ENCODE measurements at places on chromosomes 6 and 20.

DNA sequence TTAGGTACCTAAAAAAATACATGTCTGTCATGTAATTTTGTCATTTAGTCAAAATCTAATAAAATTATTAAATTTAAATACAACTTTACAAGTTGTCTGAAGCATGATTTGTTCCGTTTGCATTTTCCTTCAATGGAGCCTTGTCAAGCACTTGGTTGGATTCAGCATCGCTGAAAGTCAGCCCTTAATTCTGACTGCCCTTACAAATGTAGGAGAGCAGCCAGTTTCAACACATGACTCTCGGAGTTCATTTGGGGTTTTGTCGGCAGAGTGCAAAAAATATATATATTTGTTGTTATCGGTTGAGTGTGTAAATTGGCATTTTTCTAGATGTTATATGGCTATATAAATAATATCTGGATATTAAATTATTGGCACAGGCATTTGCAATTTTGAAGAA is 180.6 kb downstream of the RPS12 start:
- DNase-seq = no peak

- no peak for DNase-seq
These were observed 137.5 kb upstream of the SLC24A3 start for GRCh38 chr20:19074828-19075516.

DNA sequence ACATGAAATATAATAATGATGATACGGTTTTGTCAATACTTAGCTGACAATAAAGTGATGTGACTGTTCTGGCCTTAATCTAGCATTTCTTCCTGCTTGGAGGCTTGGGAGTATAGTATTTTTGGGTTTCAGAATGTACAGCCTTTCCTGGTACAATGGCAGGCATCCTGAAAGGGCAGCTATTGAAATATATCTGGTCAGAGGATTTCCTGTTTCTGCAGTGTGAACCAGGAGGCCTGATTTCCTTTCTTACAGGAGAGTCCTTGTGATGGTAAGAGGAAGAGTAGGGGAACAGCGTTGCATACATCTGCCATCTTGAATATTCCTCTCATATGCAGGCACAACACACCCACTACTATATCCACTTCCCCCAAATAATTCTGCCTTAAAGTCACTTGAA is 93.7 kb downstream of the MYO6 start:
- DNase-seq = no peak

- DNase-seq = no peak
These were observed 76.5 kb downstream of the GNAS-AS1 start for GRCh38 chr20:58774214-58774613.

DNA sequence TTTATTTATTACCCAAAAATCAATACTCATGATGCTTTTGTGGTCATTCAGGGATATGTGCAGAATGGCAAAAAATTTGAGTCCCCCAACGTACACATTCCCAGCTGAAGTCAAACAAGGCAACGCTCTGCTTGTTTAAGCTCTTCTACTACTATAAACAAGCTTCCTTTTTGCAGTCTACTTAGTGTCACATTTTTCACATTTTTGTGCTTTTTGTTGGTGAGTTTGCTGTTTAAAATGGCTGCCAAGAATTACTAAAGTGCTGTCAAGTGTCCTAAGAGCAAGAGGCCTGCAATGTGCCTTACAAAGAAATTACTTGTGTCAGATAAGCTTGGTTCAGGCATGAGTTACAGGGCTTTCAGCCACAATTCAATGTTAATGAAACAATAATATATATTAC is 2.1 kb downstream of the WFDC8 start:
- DNase-seq = no peak

GRCh38 chr6:170269151-170269845 is 21.6 kb downstream of the DLL1 start:
- DNase-seq = peak; percentile 91

DNA sequence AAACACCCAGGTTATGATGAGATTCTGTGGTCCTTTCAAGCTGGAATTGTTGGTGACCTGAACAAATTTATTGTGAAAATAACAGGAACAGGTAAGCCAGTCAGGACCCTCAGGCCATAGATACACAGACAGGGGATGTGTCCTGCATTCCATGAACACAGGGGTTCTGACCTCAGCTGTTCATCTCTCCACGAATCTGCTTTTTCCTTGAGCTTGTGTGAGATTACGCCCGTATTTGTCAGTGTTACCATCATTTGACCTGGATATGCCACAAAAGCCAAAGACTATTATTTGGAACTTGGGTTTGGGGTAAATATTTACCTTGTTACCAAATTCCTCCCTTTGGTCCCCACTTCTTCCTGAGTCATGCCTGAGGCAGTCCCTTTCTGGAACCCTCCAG is 288.9 kb downstream of the PREX1 start:
- DNase-seq = no peak

All from SHP77 treated with DMSO at 0.1 percent for 48 hours (cell line).